ENCODE measurements at places on chromosomes 5 and 9.

DNA sequence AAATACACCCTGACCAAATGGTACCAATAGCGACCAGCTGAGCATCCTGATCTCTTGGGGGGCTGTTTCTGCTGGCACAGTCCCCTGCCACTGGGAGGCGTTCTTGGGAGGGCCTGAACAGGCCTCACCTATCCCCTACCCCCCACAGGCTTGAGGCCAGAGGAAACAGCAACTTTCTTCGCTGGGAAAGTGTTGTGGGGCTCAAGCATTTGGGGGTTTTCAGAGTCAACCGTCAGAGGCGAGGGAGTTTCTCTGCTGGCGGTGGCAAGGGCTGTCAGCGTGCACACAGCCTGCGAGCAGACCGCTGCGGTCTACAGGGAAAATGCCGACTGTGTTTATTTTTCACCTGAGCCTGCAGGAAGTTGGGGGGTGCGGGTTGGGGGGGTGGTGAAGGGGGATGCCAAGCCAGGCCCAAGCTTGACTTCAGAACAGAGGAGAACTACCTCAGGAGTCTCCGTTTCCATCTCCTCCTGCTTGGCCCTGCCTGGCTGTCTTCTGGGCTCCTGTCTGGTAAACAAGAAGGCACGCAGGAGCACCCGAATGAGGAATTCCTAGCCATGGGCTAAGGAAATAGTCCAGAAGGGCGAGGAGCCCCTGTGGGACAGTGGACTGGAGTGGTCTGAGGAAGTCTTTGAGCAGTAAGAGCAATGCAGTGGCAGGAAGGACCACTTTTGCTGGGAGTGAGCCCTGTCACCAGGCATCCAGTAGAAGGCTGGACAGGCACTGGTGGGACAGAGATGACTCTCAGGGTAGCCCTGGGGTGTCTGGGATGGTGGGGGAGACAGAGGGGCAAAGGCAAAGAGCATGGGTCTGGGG, 18.1 kb downstream of the TCF7 start:
- DNase-seq = peak; percentile 40

DNA sequence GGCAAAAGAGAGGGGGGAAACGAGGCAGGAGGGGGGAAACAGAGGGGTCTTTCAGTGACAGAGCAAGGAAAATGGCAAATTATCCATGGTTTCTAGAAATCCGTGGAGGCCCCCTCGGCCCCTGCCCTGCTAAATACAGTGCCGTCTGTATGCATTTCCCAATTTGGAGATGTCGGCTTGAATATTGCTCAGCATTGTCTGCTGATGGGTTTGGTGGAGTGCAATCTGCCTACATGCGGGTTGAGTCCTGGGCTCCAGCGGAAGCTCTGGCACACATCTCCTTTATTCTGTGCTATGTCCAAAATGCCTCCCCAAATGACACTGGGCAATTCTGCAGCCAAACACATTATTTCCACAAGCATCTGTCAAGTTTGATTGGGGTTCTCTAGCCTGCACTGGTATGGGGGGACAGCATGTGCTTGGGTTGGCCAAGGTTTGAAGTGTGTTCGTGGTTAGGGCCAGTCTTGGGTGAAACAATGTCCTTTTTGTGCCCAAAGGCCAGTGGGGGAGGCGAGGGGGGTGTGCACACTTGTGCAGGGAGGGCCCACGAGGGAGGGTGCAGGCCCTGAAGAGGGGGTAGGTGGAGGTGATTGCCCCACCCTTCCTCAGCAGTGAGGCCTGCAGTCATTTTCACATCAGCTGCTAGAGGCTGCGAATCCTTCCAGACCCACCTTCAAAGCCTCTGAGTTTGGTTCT, 6.2 kb upstream of the NEUROG1 start:
- DNase-seq = no peak

- peak; percentile 2 for DNase-seq
These were observed 69.4 kb downstream of the MSX2 start for GRCh38 chr5:174793684-174794328.

GRCh38 chr5:94263068-94263467, 355.3 kb downstream of the KIAA0825 start:
- no peak for DNase-seq

DNA sequence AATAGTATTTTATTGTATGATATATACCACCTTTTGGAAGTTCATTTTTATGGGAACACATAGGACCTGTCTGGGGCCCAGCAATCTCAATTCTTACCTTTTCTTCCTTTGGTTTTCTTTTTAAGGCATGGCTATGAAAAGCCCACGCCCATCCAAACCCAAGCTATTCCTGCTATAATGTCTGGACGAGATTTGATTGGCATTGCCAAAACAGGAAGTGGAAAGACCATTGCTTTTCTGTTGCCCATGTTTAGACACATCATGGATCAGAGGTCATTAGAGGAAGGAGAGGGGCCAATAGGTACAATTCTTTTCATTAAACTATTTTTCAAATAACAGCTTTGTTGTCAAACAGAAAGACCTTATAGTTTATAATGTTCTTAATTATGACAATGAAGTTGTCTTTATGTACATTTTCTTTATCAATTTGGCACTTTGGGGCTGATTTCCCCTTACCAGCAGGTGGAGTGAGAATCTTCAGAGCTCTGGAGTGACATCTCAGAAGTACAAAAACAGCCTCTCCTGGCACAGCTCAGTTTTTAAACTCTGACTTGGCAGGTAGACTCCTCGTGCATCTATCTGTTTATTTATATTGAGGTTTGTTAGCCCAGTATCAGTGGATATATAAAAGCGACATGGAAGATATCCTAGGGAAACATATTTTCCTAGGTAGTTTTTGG, 25.8 kb downstream of the DDX46 start:
- no peak for DNase-seq

- DNase-seq = no peak
These were observed 463.2 kb upstream of the ADAMTS16 start for GRCh38 chr5:4676934-4677333.

DNA sequence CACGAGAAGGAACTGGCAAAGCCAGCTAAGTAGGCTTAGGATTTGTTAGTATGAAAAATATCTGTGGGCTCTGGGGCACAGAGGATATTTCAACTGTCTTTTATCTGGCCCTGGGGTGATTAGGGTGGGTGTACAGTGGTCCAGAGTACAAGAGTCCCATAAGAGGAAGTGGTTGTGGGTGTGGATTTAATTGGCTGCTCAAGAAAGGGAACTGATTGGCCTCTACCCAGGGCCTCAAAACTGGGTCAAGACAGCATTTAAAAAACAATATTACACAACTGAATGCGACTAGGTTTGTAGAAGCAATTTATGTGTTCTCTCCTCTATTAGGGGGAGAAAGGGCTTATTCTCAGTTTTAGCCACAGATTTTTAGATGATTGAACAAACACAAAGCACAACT, 1353.4 kb upstream of the WWC1 start:
- no peak for DNase-seq

GRCh38 chr5:82374637-82375036, 96.5 kb upstream of the RPS23 start:
- DNase-seq = no peak

Data from activated CD4-positive, CD25-positive, alpha-beta regulatory T cell treated with anti-CD3 and anti-CD28 coated beads, Interleukin-2, amount 50 U/mL, for 16 hours (primary cell).